NCI-H2029 treated with DMSO at 0.1 percent for 48 hours (cell line): ENCODE measurements at places on chromosomes 2 and 18.

- no peak for DNase-seq
Observed at GRCh38 chr2:120310136-120310535, 35.8 kb upstream of the INHBB start.

GRCh38 chr2:27461118-27461517 lies 18.9 kb downstream of the KRTCAP3 start:
- peak; percentile 50 for DNase-seq

- DNase-seq: no peak
Observed at GRCh38 chr2:125839945-125840344, 816.0 kb upstream of the GYPC start.

DNA sequence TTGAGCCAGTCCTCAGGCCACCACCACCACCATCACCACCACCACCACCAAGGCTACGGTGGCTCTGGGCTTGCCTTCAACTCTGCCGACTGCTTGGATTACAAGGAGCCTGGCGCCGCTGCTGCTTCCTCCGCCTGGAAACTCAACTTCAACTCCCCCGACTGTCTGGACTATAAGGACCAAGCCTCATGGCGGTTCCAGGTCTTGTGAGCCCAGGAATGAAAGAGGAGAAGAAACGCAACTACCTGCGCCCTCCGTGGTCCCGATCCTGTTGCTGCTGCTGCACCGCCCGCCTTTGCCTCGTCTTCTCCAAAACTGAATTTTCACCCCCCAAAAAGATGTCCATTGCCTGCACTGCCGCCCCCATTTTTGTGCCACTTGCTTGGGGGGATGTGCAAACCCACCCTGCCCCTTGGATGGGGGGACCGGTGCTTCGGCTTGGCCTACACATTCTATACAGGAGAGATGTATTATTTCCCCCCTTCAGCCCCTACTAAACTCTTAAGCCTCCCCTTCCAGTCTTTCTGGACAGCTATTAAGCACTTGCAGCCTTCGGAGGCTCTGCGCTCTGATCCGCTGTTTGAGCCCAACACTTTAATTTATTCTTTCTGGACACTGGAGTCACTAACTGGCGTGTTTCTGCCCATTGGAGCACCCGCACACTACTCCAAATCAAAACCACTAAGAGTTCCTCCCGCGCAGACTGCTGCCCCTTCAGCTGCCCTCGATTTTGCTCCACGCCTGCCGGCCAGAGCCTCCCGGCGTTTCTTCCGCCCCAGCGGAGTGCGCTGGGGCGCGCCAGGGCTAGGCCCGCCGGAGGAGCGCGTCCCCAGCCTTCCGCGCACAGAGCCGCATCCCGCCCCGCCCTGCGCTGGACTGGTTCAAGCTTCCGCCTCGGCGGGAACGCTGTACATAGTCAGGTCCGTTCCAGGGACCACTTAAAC lies 5.7 kb downstream of the OTX1 start:
- DNase-seq: no peak

DNA sequence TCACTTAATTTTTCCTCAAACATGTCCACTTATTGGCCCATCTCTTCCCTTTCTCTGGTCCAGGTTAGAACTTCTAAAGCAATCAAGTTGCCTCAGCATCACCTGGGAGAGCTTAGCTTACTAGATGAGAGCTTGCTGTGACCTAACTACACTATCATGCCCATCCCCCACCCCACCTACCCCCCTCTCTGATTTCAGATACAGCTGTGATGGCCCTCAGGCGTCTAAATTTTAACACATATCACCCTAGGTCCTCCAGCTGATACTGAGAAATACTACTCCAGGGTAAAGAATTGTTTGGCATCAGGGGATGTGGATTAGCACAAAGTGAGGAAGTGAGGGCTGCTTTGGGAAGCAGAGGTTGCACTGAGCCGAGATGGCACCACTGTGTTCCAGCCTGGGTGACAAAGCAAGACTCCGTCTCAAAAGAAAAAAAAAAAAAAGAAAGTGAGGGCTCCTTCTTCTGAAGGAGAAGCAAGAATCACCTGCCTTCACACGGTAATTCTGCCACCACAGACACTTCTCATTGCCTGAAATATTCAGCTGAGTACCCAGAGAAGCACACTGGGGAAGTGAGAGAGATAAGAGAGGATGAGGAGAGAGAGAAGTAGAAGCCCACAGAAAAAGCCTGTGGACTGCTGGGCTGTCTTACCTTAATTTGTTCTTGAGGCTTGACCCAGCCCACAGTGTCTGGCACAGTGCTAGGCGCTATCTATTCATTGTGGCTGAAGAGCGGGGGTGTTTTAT lies 263.4 kb downstream of the ASXL3 start:
- no peak for DNase-seq

DNA sequence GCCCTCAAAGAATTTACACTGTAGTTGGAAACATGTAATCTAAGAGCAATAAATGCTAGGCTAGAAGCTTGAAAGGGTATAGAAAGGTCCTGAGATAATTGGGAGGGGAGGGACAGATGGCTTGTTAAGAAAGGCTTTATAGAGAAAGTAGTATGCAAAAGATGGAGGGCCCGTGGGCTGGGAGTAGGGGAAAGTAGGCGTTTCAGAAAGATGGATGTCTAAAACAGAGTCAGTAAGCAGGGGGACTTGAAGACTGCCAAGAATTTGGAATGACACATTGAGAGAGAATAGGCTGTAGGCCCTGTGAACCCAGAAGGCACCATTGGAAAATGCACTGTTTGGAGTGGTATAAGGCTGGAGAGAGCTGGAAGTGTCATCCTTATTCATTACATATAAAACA lies 822 bp downstream of the PSMG2 start:
- no peak for DNase-seq

- no peak for DNase-seq
Observed at GRCh38 chr2:134718023-134718816, 580 bp downstream of the TMEM163 start.

GRCh38 chr2:23904692-23905091 lies 22.2 kb downstream of the ATAD2B start:
- DNase-seq: no peak

DNA sequence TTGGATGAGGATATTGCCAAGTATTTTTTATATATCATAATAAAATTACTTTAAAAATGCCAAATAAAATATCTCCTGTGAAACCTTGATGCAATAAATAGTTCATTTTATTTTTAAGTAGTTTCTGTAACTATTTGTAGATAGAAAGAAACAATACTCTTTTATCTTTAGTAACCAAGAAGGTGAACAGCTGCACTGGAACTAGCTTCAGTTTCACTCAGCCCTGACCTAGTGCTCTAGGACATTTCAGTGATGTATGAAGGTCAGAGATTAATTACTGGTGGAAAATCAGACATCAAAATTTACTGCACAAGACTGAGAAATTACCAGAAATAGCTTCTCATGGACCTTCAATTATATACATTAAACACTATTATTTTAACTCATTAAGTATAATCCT lies 1305.0 kb downstream of the CNTNAP5 start:
- no peak for DNase-seq

GRCh38 chr18:24660956-24661355 lies 200.5 kb downstream of the HRH4 start:
- DNase-seq: no peak

DNA sequence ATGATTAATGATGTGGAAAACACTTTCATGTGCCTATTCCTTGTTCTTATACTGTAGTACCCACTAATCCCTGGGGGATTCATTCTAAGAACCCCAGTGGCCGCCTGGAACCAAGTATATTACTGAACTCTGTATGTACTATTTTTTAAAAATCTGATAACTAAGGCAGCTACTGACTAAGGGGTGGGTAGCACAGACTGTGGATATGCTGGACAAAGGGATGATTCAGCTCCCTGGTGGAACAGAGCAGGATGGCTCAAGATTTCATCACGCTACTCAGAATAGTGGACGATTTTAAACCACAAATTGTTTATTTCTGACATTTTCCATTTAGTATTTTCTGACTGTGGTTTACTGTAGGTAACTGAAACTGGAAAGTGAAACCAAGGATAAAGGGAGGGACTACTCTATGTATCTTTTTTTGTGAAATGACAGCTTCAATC lies 41.8 kb upstream of the CDC42EP3 start:
- no peak for DNase-seq

DNA sequence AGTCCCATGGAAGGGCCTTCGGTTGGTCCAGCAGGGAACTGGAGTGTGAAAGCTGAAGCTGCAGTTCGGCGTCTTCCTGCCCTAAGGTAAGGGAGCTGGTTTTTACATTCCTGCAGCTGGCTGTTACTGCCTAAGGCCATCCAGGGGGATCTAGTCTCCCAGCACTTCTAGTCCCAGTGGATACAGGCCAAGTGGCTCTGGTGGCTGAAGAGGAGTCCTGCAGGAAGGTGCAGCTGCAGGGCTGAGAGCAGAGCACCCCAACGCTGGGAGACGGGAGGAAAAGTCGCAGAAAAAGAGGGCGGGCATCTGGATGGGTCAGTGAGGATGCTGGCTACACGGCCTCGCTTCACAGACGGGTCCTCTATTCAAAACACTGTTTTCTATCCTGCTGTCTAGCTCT lies 225.0 kb upstream of the HS6ST1 start:
- DNase-seq: no peak

GRCh38 chr2:231228223-231228622 lies 29.8 kb downstream of the ARMC9 start:
- peak; percentile 37 for DNase-seq

DNA sequence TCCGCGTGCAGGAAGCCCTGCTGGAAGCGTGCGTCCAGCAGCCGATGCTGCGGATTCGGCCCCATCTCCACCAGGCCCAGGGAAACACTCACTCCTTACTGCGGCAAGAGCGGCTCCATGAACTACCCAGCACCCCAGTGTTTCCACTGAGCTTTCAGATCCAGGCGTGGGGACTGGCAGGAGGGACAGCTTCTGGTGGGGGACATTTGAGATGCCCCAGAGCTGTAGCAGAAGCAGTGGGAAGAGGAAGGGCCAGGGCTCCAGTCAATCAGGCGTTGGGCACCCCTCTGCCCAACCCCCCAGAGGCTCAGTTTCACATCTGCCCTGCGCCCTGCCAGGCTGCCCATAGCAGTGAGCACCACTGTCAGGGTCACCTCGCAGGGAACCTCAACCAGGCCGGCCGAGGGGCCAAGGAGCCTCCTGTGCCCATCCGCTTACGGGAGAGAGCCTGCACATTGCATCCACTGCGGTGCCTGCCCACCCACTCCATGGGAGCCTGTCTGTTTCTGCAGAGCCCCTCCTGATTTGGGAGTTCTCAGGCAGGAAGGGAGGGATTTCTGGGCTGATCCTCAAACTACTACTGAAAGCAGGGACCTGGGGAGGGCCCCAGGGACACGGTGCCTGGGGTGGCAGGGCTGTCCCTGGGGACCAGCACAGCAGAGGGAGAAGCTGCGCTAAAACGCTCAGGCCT lies 4.6 kb downstream of the AGXT start:
- DNase-seq: no peak

- DNase-seq: no peak
Observed at GRCh38 chr2:66495788-66496640, 61.1 kb downstream of the MEIS1 start.

DNA sequence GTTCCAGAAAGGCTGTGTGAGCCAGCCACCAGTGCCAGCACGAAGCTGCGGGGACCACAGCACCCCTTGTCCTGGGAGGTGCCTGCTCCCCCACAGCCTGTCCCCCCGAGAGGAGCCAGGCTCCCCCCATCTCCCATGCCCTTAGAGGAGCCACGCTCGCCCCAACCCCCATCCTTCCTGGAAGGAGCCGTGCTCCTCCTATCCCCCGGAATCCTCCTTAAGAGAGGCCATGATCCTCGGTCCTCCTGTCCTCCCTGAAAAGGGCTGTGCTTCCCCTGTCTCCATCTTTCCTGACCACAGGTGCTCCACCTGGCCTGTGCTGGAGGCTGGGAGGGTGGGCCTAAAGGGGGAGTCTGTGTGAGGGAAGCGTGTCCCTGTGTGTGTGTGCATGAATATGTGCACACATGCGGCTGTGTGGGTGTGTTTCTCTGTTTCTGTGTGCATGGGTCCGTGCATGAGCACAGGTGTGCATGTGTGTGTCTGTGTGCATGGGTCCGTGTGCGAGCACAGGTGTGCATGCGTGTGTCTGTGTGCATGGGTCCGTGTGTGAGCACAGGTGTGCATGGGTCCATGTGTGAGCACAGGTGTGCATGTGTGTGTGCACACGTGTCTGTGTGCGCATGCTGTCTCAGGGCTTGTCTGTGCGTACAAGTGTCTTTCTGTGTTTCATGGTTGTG lies 80.3 kb downstream of the RTP5 start:
- no peak for DNase-seq

DNA sequence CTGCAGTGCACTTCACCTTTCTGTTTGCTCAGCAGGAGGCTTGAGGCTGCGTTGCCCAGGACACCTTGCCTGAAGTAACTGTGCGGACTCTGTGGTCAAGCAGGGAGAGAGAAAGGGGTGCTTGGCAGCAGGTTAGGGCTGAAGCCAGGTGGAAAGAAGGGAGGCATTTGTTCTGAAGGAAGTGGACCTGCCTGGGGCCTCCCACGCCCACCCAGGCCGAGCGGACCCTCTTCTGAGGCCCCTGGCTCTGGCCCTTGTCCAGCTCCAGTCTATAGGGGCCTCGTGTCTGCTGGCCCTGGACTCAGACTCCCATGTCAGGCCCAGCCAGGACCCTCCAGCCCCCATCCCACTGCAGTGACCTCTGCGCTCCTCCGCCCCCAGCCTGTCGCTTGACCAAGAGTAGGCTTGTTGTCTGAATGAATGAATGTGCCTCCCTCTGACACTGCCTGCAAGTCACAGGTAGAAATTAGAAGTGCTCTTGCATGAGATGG lies 2.5 kb downstream of the SNED1 start:
- DNase-seq: no peak

- DNase-seq: no peak
Observed at GRCh38 chr2:232980683-232981082, 32.4 kb downstream of the NGEF start.

DNA sequence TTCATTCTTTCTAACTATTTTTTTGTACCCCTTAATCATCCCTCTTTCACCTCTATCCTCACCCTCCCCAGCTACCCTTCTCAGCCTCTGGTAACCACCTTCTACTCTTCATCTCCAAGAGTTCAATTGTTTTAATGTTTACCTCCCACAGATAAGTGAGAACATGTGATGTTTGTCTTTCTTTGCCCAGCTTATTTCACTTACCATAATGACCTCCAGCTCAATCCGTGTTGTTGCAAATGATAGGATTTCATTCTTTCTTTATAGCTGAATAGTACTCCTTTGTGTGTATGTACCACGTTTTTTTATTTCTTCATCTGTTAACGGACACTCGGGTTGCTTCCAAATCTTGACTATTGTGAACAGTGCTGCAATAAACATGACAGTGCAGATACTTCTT lies 22.1 kb upstream of the TMEM37 start:
- peak; percentile 61 for DNase-seq

DNA sequence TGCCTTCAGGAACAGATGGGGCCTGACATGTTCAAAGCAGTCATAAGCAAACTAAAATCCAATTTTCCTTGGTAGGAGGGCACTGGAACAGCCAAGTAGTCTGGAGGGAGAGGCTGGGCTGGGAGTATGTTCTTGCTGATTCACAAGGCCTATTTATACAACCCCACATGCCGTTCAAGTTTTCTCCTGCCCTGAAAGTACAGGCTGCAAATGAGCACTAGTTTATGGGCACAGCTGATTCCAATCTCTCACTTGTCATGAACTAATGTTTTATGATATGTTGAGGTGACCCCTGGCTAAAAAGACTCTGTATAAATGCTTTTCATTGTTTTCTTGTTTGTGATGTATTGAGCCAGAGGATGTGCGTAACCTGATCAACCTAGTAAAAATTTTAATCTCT lies 183.4 kb upstream of the SRD5A2 start:
- no peak for DNase-seq

- no peak for DNase-seq
Observed at GRCh38 chr18:36828157-36828629, 609 bp downstream of the TPGS2 start.
